ENCODE measurements at places on chromosomes 2 and 18. TPM values are rescaled to one million over a fixed set of nuclear protein-coding genes. Genes with fewer than 3 reads are reported as not detected.

Gene DPYSL5
- total RNA-seq, result not detected

Gene HOXD12
- total RNA-seq, result not detected

Gene MROH2A
- total RNA-seq, result not detected

- H3K27ac ChIP-seq, result no peak overlapping the region
- H3K27me3 ChIP-seq, result no peaks in the 10 kb centered on the region
- no peak for DNase-seq
- H3K36me3 ChIP-seq, result no peaks in the 10 kb centered on the region
- H3K4me1 ChIP-seq, result no peaks in the 10 kb centered on the region
Observed at GRCh38 chr2:148553332-148553887, 91.1 kb upstream of the EPC2 start.

- no peaks in the 10 kb centered on the region for H3K36me3 ChIP-seq
- H3K27me3 ChIP-seq, result no peaks in the 10 kb centered on the region
- DNase-seq, result peak; percentile 93
- peak overlapping the region; percentile 9 for H3K27ac ChIP-seq
- H3K4me1 ChIP-seq, result peaks cover 5% of the 10 kb centered on the region
- H3K4me3 ChIP-seq, result no peak overlapping the region
Observed at GRCh38 chr2:237888389-237888788, 29.0 kb downstream of the RAMP1 start.

Measured in fibroblast of lung (primary cell).